Naive thymus-derived CD4-positive, alpha-beta T cell (primary cell): ENCODE measurements at places on chromosomes 13 and 19.

DNA sequence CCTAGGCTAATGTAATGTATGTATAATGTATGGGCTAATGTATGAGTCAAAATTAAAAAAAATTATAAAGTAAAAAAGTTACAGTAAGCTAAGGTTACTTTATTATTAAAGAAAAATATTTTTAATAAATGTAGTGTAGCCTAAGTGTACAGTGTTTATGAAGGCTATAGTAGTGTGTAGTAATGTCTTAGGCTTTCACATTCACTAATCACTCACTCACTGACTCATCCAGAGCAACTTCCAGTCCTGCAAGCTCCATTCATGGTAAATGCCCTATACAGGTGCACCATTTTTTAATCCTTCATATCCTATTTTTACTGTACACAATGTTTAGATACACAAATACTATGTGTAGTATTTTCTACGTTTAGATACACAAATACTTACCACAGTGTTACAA, 1.8 kb upstream of the TMEM272 start:
- H3K4me1 ChIP-seq: peaks cover 6% of the 10 kb centered on the region
- no peaks in the 10 kb centered on the region for H3K36me3 ChIP-seq
- H3K27ac ChIP-seq: no peak overlapping the region
- no peaks in the 10 kb centered on the region for H3K27me3 ChIP-seq

GRCh38 chr13:76438050-76438449, 448.2 kb downstream of the KCTD12 start:
- H3K27ac ChIP-seq: no peak overlapping the region
- H3K27me3 ChIP-seq: no peaks in the 10 kb centered on the region
- no peak overlapping the region for H3K4me3 ChIP-seq
- H3K36me3 ChIP-seq: no peaks in the 10 kb centered on the region

- no peaks in the 10 kb centered on the region for H3K4me1 ChIP-seq
- no peak overlapping the region for H3K4me3 ChIP-seq
- H3K27ac ChIP-seq: no peak overlapping the region
- DNase-seq: no peak
- H3K27me3 ChIP-seq: peaks cover 1% of the 10 kb centered on the region
Measured at GRCh38 chr19:1756705-1757465, 3.6 kb downstream of the ONECUT3 start.

DNA sequence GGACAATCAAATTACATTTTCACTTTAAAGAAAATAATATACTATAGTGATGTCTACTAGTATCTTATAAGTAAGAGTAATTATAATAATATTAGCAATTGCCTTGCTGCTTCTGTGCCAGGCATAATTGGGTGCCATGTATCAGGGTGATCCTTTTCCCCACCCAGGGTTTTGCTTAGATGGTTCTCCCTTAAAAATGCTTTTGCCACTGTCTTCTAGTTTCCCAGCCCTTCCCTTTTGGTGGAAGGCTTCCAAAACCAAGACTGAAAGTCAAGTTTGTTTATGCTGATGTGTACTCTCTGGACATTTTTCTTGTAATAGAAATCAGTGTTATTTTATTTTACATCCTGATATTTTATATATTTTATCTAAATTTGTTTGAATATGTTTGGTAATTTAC, 77.8 kb downstream of the ITGBL1 start:
- no peaks in the 10 kb centered on the region for H3K27me3 ChIP-seq
- no peak for DNase-seq
- H3K4me3 ChIP-seq: no peak overlapping the region
- H3K36me3 ChIP-seq: no peaks in the 10 kb centered on the region
- H3K4me1 ChIP-seq: no peaks in the 10 kb centered on the region
- no peak overlapping the region for H3K27ac ChIP-seq

- no peak overlapping the region for H3K4me3 ChIP-seq
- peak; percentile 48 for DNase-seq
- H3K4me1 ChIP-seq: peaks cover 81% of the 10 kb centered on the region
- peaks cover 27% of the 10 kb centered on the region for H3K36me3 ChIP-seq
Measured at GRCh38 chr19:41299755-41300089, 10.2 kb upstream of the CCDC97 start.

DNA sequence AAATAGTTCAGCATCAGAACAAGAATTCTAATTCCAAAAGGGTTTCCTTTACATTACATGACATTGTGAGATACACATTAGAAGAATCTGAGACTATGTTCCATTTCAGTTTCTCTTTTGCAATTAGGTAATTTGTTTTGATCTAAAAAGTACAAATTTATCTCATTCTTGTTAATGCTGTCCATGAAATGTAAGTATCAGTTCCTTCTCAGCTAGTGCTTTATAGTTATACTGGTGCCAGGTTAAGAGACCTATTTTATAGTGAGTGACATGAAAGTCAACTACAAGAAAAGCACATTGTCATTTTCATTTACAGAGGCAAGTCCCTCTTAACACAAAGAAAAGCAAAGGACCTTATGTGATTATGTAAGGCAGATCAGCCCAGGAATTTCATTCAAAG, 43.9 kb downstream of the RCBTB2 start:
- H3K36me3 ChIP-seq: no peaks in the 10 kb centered on the region
- DNase-seq: no peak
- H3K27ac ChIP-seq: peak overlapping the region; percentile 35
- peaks cover 53% of the 10 kb centered on the region for H3K4me1 ChIP-seq

- no peak for DNase-seq
- H3K4me1 ChIP-seq: no peaks in the 10 kb centered on the region
- no peaks in the 10 kb centered on the region for H3K36me3 ChIP-seq
- no peak overlapping the region for H3K27ac ChIP-seq
Measured at GRCh38 chr13:110218581-110219201, 88.3 kb downstream of the COL4A1 start.
